ENCODE measurements at places on chromosomes 2 and 18. TPM values are rescaled to one million over a fixed set of nuclear protein-coding genes. Genes with fewer than 3 reads are reported as not detected.

DNA sequence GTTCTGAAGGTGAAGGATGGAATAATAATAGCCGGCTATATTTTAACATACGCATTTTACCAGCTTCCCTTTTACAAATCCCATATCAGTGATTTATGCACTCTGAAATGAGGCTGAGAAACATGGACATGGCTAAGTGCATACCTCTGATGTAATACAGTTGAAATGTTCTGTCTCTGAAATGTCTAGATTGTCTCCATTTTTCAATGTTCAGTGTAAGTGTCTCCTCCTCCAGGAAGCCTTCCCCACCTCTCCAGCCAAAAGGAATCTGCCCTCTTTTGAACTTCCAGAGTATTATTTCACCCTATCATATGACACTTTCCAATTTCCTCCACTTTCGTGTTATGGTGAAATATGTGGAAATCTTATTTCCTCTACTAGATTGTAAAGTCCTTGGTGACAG, 29.5 kb upstream of the ME2 start:
- H3K4me3 ChIP-seq: no peak overlapping the region
- no peaks in the 10 kb centered on the region for H3K4me1 ChIP-seq
- no peaks in the 10 kb centered on the region for H3K27me3 ChIP-seq
- no peak for DNase-seq

- H3K27ac ChIP-seq: no peak overlapping the region
- no peaks in the 10 kb centered on the region for H3K27me3 ChIP-seq
- no peaks in the 10 kb centered on the region for H3K36me3 ChIP-seq
- DNase-seq: no peak
- no peak overlapping the region for H3K4me3 ChIP-seq
These were observed 74.7 kb downstream of the TNFRSF11A start for GRCh38 chr18:62399781-62400308.

Gene ZC3H8
- total RNA-seq: 58.7 TPM

DNA sequence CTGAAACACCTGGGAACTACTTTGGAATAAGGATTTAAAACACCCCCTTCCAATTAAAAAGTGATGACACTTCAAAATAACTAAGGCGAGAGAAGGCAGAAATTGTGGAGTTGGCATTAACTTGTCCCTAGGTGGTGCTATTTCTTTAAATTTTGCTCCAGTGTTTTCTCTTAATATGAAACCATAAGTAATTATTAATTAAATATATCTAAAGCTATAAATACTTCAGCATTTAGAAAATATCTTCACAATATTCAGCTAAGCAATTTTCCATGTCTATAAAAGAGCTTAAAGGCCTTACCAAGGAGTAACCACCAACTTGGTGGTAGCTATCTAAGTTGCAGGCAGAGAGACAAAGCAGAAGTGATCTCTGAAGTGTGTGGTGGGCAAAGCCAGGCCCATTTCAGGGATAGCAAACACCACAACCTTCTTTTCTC, 186.8 kb upstream of the PGAP1 start:
- H3K27me3 ChIP-seq: no peaks in the 10 kb centered on the region
- H3K27ac ChIP-seq: no peak overlapping the region
- no peaks in the 10 kb centered on the region for H3K36me3 ChIP-seq
- peaks cover 12% of the 10 kb centered on the region for H3K4me1 ChIP-seq

- no peak for DNase-seq
- H3K27ac ChIP-seq: no peak overlapping the region
- H3K27me3 ChIP-seq: peaks cover 4% of the 10 kb centered on the region
- H3K36me3 ChIP-seq: no peaks in the 10 kb centered on the region
- H3K4me1 ChIP-seq: no peaks in the 10 kb centered on the region
- no peak overlapping the region for H3K4me3 ChIP-seq
These were observed 35.5 kb upstream of the PTH2R start for GRCh38 chr2:208370881-208371633.

DNA sequence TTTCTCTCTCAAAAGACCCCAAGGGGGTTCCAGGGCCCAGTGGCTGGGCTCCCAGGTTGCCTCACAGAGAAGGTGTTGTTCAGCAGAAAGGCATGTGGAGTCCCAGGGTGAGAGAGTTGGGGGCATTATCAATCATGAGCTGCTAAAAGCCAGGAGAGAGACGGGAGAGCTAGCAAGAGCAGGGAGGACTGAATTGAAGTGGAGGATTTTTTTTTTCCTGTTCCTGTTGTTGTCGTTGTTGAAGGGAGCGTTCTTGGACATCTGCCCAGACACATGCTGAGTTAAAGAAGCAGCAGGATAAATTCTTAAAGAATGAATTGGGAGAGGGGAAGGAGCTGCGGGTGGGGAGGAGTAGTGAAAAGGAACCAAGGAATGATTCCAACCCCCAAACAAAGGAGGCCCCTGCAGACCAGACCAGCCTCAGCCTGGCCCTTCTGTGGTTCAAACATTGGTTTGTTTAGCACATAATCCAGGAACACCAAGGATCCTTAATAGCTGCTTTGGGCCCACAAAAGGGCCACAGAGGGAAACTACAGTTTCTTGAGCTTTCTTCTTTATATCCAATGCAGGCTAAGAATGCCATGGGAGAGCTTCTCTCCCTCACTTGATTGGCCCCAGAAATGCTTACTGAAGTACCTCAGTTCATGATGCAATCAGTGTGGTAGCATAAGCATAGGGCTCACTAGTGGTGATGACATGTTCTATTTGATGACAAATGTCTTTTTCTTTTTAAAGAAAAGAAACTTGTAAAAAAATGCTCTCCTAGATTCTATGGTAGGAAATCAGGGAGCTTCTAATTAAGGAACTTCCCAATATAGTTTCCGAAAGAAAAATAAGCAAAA, 146.0 kb downstream of the SETBP1 start:
- H3K4me3 ChIP-seq: no peak overlapping the region
- no peaks in the 10 kb centered on the region for H3K27me3 ChIP-seq
- peak; percentile 73 for DNase-seq
- peak overlapping the region; percentile 80 for H3K27ac ChIP-seq

DNA sequence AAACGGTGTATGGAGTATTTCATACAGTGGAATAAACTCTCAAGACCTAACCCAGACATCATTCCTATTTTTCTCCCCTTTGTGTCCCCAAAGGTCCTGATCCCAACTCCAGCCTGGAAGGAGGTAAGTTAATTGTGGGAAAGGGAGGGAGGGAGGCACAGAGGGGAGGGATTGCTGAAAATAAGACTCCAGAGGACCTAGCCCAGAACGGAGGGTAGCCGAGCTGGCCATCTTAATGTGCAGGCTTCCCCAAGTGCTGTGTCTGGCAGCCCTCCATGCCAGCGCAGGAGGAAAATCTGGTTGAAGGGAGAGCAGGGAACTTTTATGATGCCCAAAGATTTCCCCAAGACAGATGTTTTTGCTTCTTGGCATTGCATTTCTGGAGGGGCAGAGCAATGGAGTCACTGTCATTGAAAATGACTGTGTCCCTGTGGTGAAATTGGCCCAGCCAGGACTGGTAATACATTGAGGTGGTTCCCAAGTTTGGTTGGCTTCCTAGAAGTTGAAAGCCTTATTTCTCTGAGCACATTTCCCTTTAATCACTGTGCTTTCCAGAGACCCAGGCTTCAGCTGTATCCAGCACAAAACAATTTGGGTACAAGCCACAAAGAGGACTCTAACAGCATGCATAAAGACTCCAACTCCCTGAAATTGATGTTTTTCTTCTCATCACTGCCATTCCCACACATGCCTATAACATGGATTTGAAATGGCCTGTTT, 202.7 kb downstream of the AGPS start:
- H3K27me3 ChIP-seq: no peaks in the 10 kb centered on the region
- H3K4me3 ChIP-seq: no peak overlapping the region
- no peak for DNase-seq
- no peaks in the 10 kb centered on the region for H3K36me3 ChIP-seq
- H3K4me1 ChIP-seq: peaks cover 15% of the 10 kb centered on the region

- peaks cover 12% of the 10 kb centered on the region for H3K4me1 ChIP-seq
- H3K4me3 ChIP-seq: no peak overlapping the region
These were observed 85.9 kb upstream of the RFX8 start for GRCh38 chr2:101560780-101561315.

Measured in suprapubic skin (tissue), 4 donors.